ENCODE measurements at places on chromosomes 11 and 22.

- no peak for DNase-seq
These were observed 253.8 kb upstream of the CNTN5 start for GRCh38 chr11:98766903-98767302.

GRCh38 chr22:46203601-46203980 is 46.5 kb downstream of the CDPF1 start:
- no peak for DNase-seq

DNA sequence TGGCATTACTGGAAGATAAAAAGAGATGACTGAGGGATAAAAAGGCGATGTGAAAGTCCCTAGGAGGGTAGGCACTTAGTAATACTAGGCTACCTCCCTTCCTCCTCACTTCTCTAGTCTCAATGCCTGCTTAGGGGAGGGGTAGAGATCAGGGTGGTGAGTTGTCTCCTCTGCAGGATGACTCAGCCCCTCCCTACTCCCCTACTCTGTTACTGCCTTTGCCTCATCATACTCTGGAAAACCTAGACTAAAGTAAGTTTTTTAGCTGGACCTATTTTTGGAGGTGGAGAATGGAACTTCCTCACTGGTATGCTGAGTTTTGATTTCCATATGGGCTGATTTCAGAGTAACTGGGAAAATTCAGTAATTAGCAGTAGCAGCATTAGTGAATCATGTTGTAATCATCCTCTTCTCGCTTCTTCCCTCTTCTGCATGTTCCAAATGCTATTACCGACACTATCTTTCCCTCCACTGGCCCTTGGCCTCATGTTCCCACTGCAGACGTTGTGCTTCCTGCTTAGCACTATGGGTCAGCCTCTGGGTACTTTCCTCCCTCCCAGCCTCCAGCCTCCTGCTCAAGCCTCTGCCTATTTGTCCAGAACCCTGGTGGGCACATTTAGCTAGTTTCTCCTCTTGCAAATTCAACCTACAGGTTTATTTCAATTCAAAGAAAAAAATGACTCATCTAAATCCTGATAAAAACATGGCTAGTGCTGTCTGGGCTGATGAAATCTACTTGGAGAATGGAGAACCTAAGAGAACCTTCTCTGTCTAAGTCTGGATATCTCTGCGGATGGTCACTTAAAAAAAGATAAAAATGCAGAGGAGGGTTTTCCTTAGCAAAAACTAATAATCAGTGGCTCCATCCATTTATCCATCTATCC is 281.7 kb downstream of the ST3GAL4 start:
- peak; percentile 69 for DNase-seq

- DNase-seq = no peak
These were observed 26.5 kb upstream of the PSMA1 start for GRCh38 chr11:14546672-14547071.

DNA sequence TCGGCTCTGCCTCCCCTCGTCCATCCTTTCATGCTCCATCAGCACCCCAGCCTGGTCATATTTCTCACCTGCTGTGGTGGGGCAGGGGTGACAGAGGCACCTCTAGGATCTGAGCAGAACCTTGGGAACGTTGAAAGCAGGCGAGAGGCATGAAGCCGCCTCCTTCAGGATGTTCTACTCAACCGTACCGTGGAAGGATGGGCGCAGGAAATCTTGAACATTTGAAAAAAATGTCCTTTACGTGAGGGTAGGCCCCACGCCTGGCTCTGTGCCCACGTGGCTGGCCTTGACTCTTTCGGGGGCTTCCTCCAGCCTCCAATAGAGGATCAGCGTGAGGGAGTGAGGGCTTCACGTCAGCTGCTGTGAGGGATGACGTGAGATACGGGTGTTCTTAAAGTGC is 90.7 kb downstream of the TBC1D22A start:
- no peak for DNase-seq

- no peak for DNase-seq
These were observed 34.4 kb downstream of the HIRA start for GRCh38 chr22:19396934-19397733.
